ENCODE measurements at places on chromosomes 1 and 21. TPM values are rescaled to one million over a fixed set of nuclear protein-coding genes. Genes with fewer than 3 reads are reported as not detected.

CBS gene
- total RNA-seq, result 8.3 TPM

- no peak for DNase-seq
Measured at GRCh38 chr1:206883160-206883559, 14.1 kb upstream of the IL24 start.

GRCh38 chr1:226424221-226425003, 16.5 kb upstream of the PARP1 start:
- no peak for DNase-seq

- no peak for DNase-seq
Measured at GRCh38 chr1:3441410-3441847, 13.0 kb upstream of the ARHGEF16 start.

UAP1 gene
- 37.5 TPM for total RNA-seq

GRCh38 chr1:227893300-227893948, 54.3 kb downstream of the WNT9A start:
- DNase-seq, result peak; percentile 47

HEYL gene
- 28.1 TPM for total RNA-seq

DNA sequence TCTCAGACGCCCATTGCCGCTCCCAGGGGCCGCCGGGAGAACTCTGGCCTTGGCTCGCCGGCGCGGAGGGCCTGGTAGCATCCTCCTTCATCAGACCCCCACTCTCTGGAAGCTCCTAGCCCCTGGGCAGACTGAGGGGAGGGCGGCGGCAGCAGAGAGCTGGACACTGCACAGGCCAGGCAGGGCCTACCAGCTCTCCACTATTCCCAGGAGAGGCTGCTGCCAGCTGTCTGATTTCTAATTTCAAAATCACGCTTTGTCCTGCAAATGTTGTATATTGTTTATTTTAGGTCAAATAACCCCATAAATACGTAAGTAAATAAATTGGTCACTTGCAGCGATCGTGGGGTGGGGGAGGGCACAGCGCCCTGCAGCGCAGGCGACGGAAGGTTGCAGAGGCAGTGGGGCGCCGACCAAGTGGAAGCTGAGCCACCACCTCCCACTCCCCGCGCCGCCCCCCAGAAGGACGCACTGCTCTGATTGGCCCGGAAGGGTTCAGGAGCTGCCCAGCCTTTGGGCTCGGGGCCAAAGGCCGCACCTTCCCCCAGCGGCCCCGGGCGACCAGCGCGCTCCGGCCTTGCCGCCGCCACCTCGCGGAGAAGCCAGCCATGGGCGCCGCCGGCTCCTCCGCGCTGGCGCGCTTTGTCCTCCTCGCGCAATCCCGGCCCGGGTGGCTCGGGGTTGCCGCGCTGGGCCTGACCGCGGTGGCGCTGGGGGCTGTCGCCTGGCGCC, at the start of gene MTARC1:
Gene MTARC1, plus strand, starts transcription at position 577 of the 732 bp plus-strand sequence. Its CDS starts 32 bp downstream, at position 609.
- DNase-seq, result peak; percentile 69

DNA sequence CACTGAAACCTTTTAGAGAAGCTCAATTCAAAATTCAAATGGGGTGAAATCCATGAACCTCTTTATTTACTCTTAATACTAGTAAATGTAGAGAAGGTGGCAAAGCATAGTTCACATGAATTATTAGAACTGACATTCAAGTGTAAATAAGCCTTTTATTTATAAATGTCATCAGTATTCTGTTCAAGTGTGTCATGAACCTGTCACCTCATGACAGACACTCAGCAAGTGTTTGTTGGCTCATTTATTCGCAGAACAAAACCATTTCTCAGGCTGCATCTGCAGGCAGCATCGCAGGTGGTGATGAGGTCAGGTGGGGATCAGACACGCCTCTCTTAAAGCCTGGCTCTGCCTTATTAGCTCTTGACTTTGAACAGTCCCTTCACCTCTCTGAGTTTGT, 116.6 kb downstream of the SETD4 start:
- DNase-seq, result peak; percentile 9

DNA sequence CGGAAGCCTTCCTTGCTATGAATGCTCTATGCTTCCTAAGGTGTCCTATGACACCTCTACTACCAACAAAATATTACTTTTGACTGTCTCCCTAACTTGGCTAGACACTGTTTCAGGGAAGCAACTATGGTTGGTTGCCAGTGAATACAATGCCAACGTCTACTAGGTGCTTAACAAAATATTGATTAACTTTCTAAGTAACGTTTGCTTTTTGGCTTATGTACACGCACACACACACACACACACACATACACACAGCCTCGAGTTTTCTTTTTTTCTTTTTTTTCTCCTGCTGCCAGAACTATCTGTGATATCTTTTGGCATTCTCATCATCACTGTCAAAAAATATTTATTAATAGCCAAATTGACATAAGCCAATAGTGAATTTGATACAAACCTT, 864.0 kb downstream of the PLA2G4A start:
- no peak for DNase-seq

All from right atrium auricular region (tissue), 2 donors.